ENCODE measurements at places on chromosomes 7 and 10.

GRCh38 chr7:56229631-56230030 is 113.4 kb upstream of the NUPR2 start:
- no peak for DNase-seq

DNA sequence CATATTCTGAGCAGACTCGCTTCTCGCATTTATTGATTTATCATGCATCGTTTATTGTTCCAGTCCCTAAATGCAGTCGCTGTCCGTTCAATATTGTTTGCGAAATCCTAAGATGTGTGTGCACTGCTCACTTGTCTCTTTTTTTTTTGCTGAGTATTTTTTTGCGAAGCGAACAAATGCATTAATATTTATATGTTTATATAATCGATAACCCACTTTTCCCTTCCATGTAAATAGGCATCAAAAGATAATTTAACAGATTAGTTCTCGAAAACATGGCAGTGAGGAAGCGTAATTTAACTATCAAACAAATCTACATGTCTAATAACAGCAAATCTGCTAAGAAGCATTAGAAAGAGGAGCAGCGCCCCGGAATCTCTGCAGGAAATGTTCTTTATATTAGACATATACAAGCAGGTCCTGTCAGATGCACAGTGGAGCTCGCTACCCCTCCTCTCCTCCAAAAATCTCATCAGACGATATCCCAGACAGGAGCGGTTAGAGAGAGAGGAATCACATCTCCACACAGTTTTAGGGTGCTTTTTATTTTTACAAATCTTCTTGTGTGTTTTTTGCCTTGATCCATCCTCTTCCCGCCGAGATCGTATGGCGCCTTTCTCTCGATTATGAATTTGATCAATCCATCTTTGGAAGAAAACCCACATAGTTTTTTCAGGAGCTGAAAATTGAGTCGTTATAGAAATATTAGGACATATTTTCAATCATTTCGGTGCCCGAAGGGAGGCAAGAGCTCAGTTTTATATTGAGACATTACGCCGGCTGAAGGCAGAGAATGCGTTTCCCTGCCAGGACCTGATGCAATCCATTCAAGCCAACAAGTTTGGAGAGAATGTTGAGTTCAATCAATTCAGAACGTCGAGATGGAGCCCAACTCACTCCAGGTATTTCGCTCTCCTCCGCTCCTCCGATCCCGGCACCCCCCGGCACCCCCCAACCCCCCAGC is at the start of gene ARID5B:
ARID5B (plus strand) TSS at position 871 of the 964 bp plus-strand sequence; CDS start at position 882, 11 bp downstream.
- no peak for DNase-seq

GRCh38 chr10:109898666-109899355 is 24.5 kb downstream of the XPNPEP1 start:
- no peak for DNase-seq

GRCh38 chr7:3003936-3004335 is 39.7 kb downstream of the CARD11 start:
- no peak for DNase-seq

DNA sequence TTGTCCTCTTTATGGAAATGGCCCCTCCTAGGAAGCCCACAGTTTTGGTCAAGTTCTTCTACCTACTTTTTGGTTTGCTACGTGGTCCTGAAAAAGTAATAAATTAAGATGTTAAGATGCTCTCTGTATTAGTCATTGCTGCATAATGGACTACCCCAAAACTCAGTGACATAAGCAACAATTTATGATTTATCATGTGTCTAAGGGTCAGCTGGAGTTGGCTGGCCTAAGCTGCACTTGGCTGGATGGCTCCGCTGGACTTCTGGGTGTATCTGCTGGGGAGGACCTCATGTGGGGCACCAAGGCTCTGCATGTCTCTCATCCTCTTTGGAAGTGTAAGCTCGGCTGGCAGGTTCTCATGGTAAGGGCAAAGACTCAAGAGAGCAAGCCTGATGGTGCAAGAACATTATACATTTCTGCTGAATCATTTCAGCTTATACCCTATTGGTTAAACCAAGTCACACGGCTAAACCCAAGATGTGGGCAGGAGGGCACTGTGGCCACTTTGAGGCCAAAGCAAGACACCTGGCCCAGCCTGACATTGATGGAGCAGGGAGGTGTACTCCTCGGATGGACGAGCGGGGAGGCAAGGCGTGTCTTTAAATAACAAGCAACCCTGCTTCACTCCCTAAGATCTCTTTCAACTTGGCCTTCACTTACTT is 47.7 kb downstream of the TBXAS1 start:
- DNase-seq, result no peak

GRCh38 chr10:48279081-48279751 is 4.7 kb upstream of the FRMPD2 start:
- DNase-seq, result no peak

DNA sequence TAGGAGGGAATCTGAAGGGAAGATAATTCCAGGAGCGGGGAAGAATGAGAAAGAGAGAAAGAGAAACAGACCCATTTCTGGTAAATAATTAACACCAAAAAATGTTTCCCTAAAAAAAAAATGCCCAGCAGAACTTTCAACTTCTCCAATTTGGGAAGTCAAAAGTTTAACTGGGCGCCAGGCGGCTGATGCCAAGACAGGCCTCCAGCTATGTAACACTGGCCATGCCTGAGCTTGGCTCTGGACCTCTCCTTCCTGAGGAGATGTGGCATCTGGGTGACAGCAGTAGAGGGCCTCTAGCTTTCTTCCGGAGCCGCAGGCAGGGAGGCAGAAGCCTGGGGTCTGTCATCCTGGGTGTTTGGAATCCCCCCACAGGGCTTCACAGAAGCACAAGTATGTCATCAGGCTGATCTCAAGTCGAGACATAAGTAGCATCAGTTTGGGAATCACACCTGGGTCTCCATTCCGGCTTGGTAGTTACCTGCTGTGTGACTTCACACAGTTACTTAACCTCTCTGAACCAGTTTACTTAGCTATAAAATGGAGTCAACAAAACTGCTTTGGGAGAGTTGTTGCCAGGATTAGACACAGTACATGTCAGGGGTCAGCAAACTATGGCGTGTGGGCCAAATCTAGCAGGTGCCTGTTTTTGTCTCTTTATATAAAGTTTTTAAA is 50.5 kb upstream of the TCF7L2 start:
- no peak for DNase-seq

GRCh38 chr10:59905066-59905730 is 1.2 kb downstream of the CCDC6 start:
- peak; percentile 44 for DNase-seq

- no peak for DNase-seq
Measured at GRCh38 chr7:83738291-83738835, 89.4 kb upstream of the SEMA3E start.

DNA sequence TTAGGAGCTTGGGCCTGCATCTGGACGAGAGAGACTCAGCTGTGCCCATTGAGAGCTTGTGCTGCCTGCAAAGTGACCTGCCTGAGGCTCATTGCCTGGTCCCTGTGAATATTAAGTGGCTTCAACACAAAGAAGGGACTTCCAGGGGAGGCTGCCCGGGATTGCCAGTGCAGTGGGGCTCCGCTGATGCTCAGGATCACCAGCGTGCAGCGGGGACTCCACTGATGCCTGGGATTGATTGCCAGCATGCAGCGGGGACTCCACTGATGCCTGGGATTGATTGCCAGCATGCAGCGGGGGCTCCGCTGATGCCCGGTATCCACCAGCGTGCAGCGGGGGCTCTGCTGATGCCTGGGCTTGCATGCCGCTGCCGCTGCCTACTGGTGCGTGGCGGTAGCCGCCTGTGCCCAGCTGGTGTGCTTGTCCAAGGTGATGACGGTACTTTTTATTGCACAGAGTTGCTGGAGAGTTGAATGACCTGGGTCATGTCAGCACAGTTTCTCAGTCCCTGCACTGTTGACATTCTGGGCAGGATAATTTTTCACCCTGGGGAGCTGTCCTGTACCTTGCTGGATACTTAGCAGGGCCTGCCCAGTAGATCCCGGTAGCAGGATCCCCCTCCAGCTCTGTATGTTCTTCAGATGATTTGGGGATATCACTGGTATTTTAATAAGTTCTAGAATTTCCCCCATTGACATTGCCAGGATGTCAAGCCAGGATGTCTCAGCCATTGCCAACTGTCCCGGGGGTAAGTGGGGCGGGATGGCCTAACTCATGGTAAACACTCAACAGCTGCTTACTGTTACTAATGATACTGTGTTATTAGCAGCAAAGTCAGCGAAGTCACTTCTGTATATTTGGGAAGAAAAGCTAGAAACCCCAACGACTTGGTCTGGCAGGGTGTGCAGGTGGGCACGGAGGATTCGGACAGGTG is 13.0 kb downstream of the DOCK1 start:
- DNase-seq, result no peak

DNA sequence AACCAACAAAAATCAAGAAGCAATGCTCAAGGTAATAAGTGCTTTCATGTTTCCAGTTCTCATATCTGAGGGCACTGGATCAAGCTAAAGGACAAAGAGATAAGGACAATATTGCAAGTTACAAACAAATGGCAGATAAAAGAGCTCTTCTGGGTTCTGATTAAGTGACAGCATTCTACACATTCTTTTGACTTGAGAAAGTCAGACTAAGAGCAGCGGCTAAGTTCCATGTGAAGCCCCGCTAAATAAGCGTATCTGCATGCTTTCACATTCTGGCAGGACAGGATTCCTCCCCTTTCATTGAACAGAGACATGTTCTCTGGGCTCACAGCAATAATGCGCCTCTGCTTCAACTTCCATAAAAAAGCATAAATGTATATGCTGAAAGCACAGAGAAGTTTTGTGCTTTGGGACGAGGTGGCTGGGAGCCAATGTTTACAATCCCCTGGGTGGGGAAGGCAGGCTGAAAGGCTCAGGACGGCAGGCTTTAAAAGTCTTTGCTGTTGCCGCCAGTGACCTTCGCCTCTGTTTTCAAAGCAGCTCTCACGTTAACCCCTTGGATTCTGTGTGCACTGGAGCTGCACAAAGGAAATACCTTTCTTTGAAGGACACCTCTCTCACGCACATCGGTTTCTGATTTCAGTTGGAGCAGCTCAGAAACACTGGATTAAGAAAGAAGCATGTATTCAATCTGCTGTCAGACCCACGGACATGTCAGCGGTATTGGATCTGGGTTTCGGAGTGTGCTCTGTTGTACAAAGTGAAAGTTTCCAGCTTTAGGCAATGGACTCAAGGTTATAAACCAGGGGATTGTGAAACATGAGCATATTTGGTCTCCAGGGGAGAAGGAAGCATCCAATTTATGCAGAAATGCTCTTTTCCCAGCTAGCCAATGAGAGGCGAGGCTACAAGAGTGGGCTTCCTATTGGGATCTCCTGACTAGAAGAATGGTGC is 105.4 kb upstream of the FAM133B start:
- DNase-seq, result no peak

DNA sequence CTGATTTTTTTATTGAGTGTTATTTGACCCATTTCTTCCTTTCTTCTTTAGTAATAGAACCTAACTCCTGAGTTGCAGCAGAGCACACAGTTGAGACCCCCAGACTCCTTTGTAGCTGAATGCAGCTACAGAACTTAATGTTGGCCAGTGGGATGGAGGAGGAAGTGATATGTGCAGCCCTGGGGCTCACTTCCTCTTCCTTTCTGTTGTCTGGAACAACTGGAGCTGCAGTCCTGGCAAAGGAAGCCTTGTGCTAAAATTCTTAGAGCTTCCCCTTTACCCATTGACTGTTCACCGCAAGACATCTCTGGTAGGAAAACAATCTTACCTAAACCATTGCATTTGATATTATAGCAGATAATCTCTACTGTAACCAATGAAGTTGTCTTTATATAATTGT is 86.6 kb downstream of the ITGB8 start:
- no peak for DNase-seq

DNA sequence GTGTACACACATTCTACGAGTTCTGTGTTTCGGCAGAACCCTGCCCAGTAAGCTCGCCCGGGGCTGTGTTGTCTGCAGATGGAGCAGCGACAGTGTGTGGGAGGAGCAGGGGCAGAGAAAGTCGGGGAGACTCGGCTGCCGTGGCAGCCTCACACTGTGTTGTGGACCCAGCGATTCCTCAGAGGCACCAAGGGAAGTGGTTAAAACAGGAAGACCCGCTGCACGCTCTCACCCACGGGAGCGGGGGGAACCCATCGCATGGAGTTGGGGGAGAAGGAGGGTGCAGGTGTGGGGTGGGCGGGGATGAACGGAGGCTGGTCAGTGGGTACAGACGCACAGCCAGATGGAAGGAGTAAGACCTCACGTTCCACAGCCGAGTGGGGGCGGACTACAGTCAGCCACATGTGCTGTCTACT is 250.2 kb downstream of the ELFN1 start:
- no peak for DNase-seq

DNA sequence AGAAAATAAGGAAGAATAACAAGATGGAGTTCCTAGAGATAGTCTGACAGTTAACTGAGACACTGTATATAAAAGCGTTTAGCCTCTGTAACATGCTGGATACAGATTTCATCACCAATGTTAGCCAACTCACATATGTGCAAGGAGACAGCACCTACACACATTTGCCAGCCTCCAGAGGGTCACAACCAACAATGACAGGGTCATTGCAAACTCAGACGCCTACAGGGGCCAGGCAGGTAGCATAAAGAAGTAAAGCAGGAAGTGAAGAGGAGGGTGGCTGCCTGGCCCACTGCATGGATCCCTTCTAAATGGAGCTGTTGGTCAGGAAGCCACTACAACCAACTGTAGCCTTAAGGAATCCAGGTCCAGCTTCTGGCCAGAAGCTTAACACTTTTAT is 50.4 kb downstream of the NRAP start:
- DNase-seq, result no peak

- no peak for DNase-seq
Measured at GRCh38 chr10:68516766-68517165, 10.6 kb downstream of the SLC25A16 start.

- DNase-seq, result no peak
Measured at GRCh38 chr10:5555021-5555510, 30.3 kb downstream of the CALML3 start.

GRCh38 chr10:93235686-93236085 is 162.0 kb downstream of the CYP26A1 start:
- DNase-seq, result no peak

GRCh38 chr10:32846974-32847373 is 111.1 kb downstream of the ITGB1 start:
- DNase-seq, result no peak

DNA sequence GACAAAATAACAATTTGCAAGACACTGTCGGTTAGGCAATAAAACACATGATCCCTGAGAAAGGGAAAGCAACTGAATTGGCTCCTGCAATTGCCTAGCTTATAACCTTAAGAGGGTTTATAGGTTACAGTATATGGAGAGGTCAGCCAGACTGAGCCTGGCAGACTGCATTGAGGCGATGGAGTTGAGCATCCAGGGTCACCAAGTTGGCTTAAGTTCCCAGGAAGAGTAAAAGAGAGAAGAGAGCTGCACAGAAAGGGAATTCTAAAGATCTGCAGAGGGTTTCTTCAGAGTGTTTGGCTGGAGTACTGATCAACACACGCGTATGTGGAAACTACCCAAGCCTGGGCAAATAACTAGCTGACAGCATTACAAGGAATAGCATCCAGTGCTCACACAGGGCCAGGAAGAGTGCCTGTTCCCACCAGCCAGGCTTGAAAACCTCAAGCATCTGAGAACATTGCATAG is 11.2 kb downstream of the ANKMY2 start:
- DNase-seq, result no peak
